ENCODE measurements at places on chromosomes 7 and 10.

DNA sequence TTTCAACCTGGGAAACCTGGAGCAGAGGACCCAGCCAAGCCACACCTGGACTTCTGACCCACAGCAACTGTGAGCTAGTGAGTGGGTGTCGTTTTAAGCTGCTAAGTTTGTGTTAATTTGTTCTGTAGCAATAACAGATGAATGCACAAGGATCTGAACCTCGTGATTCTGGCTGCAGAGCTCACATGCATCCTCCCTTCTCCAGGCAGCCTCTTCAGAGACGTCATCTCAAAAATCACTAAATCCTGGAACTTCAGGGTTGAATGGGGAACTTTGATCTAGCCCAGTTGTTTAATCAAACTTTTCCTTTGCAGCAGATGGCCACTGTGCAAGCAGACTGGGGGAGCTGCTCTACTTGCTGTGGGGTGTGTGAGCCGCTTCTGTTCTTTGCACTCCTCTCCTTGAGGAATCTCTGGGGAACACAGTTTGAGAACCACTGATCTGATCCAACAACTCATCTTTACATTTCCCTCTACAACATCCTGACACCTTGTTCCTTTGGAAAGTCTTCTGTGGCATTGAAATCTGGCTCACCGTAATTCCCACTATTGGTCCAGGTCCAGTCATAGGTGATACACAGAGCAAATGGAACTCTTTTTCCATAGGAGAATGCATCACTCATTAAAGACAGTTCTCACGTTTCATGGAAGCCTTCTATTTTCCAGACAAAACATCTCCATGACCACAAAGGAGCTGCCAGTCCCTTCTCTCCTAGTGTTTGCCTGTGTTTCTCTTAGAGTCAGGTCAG, 90.3 kb downstream of the CHN2 start:
- DNase-seq, result no peak

DNA sequence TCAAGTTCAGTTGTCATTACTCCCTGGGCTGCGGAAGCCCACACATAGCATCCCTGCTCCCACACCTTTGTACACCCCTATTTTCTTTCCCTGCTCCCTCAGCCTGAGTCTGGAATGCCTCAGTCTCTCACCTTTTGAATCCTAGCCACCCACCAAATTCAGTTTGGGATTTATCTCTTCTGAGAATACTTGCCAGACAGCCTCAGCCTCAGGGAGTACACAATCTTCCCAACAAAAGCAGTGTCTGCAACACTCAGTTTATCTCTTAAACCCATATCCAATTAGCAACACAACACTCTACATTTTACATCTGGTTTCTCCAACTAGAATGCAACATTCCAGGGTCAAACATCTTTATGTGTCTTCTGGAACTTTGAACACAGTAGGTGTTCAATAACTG, 190.2 kb downstream of the GPAM start:
- DNase-seq, result no peak

GRCh38 chr7:45048748-45049147, 40.0 kb downstream of the NACAD start:
- DNase-seq, result no peak

GRCh38 chr10:32054094-32054493, 2.1 kb downstream of the KIF5B start:
- DNase-seq, result no peak

DNA sequence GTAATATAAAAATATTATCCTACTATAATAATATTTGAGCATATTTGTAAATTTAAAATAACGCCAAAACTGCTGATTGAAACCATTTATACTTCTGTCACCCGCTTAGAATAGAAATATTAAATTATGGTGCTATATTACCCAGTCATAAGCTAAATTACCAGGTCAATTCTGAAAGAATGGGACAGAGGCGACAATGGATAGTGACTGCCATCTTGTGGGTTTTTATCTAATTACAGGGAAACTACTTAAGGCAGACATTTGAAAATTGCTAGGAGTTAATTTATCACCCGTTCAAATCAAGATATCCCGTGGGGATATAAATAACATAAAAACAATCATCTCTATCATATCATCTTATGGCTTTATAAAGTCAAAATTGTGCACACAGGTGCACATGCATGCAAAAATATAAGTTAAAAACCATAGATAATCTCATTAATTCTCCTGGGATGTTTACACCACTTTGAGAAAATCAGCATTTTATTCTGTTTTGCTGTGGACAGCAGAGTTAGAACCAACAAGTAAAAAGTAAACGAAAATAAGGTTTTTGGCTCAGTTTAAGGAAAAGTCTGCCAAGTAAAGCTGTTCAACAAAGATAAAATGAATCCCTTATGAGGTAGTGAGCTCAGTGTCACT, 41.3 kb upstream of the HPSE2 start:
- no peak for DNase-seq

GRCh38 chr10:110643653-110644597, at the start of gene RBM20:
Gene RBM20, plus strand, starts transcription at chr10:110644336. Its CDS starts 119 bp downstream, at chr10:110644455.
- no peak for DNase-seq

- DNase-seq, result no peak
These were observed 2.0 kb upstream of the PANK1 start for GRCh38 chr10:89646889-89647657.

DNA sequence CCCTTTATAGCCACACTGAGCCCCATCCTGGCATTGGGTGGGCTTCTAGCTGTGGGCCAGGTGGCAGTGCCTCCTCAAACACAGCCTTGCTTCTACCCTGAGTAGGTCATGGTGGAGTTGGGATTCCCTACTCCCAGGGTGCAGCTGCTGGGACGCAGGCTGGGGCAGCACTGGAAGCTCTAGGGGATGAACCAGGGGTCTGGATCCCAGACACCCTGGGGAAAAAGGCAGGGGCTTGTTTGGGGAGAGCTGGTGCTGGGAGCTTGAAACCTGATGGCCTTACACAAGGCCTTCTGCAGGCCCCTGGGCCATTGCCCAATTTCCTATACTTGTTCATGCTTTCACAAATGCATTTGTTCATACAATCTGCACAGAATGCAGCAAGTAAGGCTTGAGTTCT, 103.7 kb upstream of the CTBP2 start:
- DNase-seq, result no peak
